T follicular helper cell (primary cell): ENCODE measurements at places on chromosomes 3 and 15.

DNA sequence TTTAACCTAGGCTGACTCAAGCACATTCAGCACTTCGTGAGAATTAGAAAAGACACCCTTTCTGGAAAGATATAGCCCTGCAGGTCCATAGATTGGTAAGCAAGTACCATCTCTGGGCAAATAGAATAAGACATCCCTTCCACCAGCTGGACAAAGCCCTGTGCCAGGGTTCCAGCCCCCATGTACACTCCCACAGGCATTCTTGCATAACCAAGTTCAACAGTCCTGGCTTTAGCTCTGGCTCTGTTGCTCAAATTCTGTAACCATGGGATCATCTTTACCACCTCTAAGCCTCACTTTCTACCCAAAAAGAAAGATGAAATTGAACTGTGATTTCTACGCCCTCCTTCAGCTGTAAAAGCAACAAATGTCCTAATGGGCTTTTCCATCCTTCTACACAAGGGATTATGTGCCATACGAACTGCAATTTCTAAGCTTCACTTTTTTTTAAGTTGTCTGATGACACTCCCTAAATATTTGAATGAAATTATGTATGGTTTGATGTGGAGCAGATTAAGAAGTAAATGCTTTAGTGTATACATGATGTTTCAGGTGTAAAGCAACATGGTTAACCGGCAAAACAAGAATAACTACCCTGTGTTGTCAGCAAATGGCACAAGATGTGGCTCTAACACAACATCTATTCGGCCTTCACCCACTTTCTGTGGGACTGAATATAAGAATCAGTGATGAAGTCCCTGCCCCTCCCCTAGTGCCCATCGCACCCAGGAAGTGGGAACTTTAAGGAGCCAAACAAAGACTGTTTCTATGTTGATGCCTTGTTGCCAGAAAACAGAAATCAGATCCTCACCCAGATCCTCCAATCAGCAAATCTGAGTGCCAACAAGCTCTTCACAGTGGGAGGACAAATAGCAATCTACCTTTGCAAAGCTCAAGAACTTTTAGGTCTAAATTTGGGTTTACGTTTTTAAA lies 165.7 kb downstream of the P3H2 start:
- DNase-seq = no peak

DNA sequence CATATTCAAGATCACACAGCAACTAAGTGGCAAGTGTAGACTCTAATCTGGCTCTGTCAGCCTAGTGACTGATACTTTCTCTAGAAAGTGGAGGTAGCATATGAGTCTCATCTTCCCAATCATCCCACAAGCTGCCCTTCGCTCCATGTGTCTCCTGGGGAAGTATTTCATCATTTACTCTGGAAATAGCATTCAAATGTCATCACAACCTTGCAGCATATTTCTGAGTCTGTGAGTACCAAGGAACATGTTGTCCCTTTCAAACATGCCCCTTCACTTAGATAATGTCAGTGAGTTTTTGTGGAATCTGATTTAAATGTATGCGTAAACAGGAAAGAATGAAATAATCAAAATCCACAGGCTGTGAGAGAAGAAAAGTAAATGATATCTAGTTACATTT lies 322.9 kb downstream of the SLC9A9 start:
- no peak for DNase-seq

GRCh38 chr3:156581033-156581432 lies 26.1 kb upstream of the SSR3 start:
- no peak for DNase-seq

DNA sequence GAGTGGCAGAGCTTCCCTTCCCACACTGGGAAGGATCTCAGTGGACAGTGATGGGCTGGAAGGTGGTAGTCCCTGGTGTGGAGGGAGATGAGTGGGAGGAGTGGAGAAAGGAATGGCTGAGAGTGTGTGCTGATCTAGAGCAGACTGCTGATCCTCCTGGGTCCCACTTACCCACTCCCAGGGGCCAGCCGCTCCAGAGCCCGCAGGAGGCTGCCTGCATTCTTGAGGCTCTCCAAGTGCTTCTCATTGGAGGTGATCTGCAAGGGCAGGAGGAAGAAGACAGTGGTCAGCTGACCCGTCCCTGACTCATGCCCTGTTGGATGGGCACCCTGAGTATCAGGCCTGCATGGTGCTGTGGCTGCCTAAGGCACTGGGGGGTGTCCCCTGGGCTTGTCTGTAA lies 50.0 kb downstream of the CTNNB1 start:
- no peak for DNase-seq

- DNase-seq = no peak
Measured at GRCh38 chr15:58593870-58594269, 155.6 kb downstream of the ADAM10 start.

DNA sequence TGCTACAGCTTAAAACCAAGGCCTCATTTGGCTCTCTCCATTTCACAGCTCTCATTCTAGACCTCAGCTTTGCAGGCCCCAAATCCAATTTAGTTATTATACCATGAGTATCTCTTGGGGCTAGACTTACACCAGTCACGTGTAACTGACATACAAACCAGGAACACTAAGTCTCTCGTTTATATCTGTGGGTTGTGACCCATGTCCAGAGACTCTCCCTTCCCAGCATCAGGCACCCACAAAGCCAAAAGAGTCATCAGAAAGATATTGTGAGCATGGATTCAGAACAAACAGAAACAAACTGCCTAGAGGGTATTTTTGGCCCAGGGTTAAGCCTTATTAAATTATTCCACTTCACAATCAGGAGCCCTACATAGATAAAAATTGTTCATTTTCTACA lies 5.6 kb upstream of the CCDC13 start:
- no peak for DNase-seq

DNA sequence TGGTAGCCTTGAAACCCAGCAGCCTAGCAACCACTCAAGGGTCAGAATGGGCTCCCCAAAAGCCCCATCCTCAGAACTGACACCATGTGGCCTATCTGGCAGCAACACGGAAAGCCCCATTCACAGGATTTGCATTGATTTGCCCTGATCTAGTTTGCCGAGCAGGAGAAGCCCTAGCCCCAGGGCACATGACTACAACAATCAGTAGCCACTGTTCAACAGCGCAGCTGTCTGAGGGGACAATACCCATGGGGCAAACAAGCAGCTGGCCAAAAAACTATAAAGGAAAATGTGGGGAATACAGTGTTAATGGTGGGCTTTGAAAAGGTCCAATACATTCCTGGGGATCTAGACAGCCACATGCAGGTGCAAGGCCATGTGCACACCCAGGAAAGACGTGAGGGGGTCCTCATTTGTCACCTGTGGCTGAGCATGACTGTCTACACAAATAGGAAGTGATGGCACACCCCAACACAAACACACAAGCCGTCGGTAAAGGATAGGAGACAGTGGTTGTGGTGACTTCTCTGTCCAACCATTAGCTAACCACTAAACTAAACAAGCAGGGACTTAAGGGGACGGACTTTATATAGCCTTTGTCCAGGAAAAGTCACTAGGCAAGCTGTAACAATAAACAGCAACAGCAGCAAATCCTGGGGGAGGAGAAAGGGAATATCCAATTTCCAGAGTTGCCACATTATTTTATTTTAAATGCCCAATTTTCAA lies 113.7 kb downstream of the LRIG1 start:
- no peak for DNase-seq

DNA sequence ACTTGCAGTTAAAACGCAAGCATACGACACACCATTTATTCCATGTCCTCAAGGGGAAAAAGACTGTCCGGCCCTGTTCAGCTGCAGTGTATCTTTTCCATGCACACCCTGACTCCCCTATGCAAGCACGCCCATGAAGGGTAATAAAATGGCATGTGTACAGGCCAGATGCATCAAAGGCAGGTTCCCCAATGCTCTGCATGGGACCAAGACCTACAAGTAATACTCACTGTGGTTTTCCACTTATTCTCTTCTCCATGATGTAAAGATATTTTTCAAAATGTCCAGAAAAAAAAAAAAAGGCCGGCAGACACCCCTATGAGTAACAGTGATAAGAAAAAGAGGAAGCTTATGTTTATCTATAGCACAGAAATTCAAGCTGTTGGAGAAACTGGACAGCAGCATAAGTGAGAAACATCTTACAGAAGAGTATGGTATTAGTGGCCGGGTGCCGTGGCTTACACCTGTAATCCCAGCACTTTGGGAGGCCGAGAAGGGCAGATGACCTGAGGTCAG lies 70.8 kb downstream of the MCF2L2 start:
- no peak for DNase-seq

DNA sequence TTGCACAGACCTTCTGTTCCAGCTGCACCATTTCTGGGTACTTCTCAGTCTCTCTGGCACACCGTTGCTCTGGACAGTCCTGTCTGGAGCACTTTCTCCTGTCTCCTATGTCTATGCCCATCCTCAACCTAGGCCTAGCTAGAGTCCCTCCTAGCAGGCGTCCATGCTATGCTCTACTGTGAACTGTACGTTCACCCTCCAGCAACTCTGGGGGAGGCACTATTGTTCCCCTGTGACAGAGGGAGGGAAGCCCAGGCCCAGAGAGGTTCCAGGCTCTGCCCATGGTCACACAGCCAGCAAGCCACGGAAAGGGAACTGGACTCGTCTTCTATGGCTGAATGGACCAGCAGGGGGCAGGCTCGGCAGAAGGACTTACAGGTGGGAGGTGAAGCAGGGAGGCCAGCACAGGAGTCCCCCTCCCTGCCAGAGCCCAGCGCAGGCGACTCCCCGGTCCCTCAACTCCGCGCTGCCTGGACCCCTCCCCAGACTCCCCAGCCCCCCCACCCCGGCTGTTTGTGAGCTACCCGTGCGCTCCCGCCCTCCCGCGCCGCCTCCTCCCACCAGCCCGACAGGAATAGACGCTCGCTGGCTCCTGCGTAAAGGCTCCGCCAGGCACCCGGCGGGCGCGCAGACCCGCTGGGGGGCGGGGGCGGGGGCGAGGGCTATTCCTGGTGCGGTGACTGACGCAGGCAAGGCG lies 1.7 kb upstream of the LINGO1 start:
- peak; percentile 25 for DNase-seq

DNA sequence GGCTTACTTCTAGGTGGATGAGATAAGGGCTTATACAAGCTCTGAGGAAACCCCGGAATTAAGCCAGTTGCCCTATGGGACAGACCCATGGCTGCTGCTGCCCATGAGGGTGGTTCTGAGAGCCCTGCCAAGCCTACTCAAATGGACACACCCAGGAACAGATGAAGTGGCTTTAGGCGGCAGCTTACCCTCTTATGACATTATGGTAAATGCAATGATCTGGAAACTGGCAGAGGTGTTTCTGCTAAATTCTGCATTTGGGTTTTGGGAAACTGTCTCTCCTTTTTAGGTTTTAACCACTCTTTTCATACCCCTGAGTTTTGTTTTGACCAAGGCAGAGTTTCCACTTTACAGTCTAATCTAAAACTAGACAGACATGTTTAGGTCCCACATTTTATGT lies 9.0 kb upstream of the ZBED2 start:
- no peak for DNase-seq

DNA sequence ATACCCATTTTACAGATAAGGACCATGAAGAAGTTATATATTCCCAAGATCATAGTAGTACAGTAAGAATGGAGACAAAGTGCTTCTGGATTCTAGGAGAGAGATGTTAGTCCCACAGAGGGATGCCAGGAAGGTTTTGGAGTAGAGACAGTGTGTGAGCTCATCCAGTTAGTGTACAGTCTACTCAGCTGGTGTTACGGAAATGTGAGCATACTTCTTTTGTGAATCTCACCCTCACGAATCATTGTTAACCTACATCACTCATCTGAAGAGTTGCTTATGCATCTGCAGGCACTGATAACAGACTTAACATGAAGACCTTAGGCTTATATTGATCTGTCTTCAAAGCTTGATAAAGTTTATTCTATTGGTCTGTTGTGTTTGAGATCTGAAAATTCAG lies 106.6 kb upstream of the PTPRG start:
- no peak for DNase-seq

GRCh38 chr3:14431917-14432834 lies 29.8 kb downstream of the SLC6A6 start:
- DNase-seq = peak; percentile 92

- no peak for DNase-seq
Measured at GRCh38 chr3:37118163-37118562, 56.2 kb downstream of the LRRFIP2 start.

DNA sequence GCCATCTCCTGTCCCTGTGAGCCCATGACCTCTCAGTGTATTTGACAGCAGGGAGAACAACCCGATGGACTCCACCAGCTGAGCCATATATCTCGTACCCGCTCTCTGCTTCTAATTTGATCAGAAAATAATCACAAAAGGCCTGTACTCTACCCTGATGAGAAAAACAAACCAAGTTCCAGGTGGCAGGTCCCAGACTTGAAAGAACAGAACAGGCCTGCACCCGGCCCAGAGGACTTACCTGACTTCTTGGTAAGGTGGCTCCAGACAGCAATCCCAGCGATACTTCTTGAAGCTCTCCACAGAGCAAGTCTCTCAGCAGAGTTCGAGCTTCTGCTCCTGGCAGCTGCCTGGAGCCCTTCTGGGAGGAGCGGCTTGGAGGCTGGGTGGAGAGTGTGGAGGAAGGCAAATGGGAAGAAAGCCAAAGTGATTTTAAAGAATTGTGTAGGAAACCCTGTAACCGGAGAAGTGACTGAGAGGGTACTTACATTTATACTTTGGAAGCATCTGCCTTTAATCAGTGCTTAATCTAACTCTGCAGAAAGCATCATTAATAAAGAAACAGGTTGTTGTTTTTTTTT lies 91.6 kb downstream of the SCN11A start:
- no peak for DNase-seq

DNA sequence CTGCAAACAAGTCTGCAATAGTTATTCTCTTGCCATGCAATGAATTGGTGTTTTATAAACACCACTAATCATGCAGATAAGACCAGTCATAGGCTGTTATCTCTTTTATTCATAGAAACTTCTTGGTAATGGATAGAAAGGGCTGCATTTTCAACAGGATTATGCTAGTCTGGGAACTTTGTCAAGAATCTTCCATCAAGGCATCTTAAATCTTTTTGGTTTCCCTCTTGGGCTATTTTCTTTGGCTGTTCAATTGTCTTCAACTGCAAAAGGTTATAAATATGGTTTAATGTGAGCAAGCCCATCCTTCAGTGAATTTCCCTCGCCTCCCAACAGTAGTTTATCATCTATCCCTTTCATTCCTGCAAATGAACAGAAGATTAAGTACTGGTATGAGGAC lies 59.0 kb upstream of the MINAR1 start:
- no peak for DNase-seq

DNA sequence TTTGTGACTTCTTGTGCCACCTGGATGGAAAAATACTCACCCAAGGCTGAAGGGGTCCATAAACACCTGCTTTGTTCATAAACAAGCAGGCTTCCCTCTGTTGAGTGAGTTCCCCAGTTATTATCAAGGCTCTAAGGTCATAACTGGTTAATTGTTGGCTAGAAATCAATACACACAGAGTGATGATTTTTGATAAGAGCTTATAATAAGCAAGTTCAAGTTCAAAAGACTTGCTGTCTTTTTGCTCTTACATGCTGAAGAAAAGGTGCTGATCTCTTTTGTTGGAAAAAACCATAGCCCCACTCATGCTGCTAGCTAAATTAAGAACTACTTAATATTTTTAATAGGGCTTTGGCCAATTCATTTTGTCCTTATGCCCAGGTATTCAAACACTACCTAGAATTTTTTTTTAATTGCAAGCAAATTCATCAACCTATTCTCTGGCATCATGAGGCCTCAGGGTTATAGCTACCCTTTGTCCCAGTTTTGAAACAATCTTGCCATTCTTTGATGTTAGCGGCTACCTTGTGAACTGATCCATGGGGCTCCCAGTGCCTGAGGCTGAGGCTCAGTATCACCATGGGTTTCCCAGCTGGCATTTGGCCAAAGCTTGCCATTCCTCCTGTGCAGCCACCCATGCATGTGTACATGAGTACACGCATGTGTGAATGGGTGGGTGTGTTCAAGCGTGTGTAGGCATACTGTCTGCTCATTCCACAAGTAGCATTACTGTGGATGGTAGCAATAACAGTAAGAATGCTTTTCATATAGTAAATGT lies 127.6 kb upstream of the LPP start:
- DNase-seq = no peak
